ENCODE measurements at places on chromosomes 4 and X.
A peak's percentile ranks its signal among the peaks of the same experiment; 100 is the strongest.

DNA sequence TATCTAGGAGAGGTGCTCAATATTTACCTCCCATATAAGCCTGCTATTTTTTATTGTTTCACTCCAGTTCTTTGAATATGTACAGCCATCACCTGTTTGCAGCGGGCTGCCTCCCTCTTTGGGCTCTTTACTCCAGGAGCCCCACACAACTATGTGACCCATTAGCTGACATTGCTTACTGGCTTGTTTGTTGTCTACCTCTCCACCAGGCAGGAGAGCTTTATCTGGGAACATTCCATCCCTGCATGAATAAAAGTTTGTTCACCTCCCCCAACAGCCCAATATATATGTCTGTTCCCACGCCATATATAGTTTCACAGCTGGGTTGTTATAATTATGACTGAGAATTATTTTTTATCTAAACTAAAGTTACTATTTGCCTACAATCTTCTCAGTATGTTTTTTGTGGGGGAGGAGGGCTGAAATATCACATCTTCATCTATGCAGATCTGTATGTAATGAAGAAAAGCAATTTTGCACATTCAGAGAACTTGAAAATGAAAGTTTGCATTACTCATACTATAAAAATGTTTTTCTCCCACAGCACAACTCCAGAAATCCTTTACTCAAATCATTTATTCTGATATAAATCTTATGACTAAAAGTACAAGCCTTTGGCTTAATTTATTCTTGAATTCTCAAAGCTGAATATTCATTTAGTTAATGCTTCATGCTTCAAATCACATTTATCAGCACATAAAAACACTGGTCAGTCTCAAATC lies 61.2 kb upstream of the DAPP1 start:
- DNase-seq, result peak; percentile 5

DNA sequence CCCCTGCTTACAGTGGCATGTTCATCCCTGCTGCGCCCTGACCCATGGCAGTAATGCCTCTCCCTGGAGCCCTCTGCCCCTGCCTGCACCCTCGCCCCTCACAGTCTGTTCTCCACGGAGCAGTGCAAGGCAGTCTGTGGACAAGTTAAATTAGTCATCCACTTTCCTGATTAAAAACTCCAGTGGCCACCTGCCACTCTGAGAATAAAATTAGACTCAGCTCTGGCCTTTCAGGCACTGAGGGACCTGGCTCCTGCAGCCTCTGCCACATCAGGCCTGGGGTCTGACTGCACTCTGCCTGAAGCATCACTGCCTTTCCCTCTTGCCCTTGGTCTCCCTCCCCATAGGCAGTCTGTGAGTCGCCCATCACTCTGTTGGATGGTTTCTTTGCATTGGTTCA lies 53.6 kb downstream of the GRK4 start:
- no peak for DNase-seq

GRCh38 chrX:105646592-105647372 lies 175.6 kb upstream of the NRK start:
- DNase-seq, result no peak

DNA sequence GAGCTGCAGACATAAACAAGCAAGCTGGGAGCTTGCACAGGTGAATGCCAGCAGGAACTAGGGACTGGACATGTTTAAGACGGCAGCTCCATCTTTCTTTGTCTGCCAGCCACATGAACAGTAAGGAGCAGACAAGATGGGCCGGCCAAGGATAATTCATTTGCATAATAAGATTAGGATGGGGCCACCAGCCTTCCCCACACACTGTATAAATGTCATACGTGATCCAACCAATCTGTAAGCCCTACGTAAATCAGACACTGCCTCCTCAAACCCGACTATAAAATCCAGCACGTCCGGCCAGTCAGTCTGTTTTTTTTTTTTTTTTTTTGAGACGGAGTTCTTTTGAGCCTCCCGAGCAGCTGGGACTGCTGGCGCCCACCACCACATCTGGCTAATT lies 75.6 kb upstream of the BOD1L1 start:
- DNase-seq, result no peak

DNA sequence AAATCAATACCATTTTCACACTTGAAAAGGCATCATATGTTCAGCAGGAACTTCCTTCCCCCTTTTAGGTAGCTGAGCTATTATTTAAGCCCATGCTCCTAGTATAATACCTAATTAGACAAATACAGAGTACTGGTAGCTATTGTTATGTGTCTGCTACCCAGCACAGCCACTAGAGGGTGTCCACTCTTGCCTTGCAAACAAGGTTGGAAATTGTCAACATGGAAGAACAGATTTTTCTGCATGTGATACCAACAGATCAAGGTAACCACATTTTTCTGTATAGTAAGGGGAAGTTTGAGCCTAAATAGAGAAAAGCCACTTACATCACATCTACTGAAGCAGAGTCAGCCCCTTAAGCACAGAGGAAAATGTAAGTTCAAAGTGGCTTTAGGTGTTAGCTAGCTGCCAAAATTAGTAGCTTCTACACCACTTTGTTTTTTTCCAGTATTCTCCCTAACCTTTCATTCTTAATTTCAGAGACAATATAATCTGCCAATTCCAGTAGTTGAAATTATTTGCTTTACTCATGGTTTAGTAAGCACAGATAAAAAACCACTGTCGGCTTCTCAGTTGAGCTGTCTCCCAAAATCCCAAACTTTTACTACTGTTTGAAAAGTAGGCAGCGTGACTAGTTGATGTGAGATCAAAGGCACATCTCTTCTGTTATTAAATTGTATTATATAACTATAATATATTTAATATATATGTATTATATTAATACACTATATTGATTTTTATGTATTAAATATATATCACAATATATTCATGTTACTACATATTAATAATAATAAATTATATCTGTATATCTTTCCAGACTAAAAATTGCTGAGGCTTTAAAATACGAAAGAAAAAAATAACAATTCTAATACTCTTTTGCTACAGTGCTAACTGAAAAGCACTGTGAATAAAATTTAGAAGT lies 38.2 kb downstream of the EDNRA start:
- DNase-seq, result peak; percentile 27

- no peak for DNase-seq
Measured at GRCh38 chrX:102339312-102340298, 92.6 kb downstream of the NXF2 start.

GRCh38 chrX:137574784-137575293 lies 8.9 kb downstream of the ZIC3 start:
- no peak for DNase-seq

- no peak for DNase-seq
Measured at GRCh38 chr4:15144967-15145295, 142.7 kb downstream of the CPEB2 start.

GRCh38 chr4:152257601-152258066 lies 278.3 kb downstream of the FBXW7 start:
- DNase-seq, result no peak

DNA sequence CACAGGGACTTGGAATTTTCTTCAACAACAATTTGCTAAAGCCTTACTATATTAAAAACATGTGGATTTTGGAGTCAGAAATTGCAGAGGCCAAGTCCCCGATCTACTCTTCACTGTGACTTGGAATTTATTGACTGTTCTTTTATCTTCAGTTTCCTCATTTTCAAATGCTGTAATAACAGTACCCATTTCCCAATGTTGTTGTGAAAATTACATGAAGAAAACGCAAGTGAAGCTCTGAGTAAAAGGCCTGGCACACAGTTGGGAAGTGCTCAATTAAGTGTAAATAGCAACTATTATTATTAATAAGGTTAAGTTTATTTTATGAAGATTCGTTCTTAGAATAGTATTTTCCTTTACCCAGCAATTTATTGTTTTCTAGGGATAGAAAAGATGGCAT lies 15.7 kb downstream of the STBD1 start:
- DNase-seq, result no peak

- no peak for DNase-seq
Measured at GRCh38 chr4:3607690-3608552, 75.7 kb upstream of the LRPAP1 start.

GRCh38 chr4:187127456-187127855 lies 403.8 kb upstream of the FAT1 start:
- DNase-seq, result no peak

- no peak for DNase-seq
Measured at GRCh38 chr4:140308366-140309123, 64.9 kb upstream of the SCOC start.

DNA sequence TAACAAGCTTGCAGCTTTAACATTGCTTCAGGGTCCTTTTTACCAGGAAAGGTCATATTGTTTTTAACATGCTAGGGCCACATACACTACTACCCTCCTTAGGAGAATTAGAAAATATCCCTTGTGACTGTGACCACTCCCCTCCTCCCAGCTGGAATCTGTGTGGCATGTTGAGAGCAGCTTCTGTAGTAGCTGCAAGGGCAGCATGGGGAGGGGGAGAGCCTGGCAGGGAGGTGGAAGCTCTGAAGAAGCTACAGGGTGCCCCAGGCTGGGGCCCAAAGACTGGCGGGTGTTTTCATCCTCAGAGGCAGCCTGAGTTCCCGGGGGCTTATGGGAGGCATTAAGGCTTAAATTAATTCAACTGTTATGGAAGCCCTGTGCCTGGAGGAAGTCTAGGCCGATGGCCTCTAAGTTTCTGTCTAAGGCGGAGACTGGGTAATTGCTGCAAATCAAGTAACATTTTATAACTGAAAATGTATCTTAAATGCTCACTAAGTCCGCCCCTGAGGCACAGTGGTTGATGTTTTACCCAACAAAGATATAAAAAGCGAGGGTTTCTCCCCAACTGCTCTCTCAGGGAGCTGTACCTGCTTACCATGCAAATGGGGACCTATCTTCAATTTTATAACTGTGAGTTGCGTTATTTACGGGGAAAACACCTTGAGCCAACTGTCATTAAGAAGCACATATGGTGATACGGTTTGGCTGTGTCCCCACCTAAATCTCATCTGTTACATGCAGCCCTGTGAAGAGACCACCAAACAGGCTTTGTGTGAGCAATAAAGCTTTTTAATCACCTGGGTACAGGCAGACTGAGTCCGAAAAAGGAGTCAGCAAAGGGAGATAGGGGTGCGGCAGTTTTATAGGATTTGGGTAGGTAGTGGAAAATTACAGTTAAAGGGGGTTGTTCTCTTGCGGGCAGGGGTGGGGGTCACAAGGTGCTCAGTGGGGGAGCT lies 37.4 kb upstream of the STS start:
- DNase-seq, result no peak

- no peak for DNase-seq
Measured at GRCh38 chr4:8130346-8131066, 28.1 kb downstream of the ABLIM2 start.

GRCh38 chr4:10582059-10582686 lies 102.4 kb downstream of the CLNK start:
- DNase-seq, result no peak

DNA sequence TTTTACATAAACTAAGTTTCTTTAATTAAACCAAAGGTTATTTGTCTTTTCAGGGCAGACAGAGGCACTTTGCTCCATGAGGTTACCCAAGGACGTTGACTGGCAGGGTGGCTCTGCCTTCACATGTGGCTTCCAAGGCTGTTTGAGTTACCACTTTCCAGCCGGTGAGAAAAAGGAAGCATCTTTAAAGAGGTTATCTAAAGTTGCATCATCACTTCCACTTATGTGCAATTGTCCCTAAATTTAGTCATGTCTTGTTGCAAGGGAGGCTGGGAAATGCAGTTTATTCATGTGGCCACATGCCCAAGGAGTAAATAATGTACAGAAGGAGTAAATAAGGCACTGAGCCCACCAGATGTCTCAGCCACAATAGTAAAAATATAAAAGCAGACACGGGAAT lies 29.0 kb upstream of the RAP1GDS1 start:
- DNase-seq, result no peak

DNA sequence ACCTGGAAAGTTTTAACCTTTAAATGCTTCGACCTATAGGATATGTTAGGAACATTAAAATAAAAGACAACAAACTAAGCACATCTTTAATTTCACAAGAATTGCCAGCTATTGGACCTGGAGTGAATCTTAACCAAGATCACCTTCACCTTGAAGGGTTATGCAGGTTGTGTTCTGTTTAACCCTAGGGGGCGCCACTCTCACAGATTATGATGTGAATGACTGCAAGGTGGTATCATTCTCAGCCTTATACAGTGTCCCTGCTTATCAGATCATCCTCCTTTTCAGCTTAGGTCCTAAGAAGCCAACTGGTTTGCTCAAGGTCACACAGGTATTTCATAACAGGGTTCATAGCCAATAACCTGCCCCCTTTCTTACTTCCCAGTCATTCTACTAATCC lies 23.5 kb downstream of the INTS6L start:
- DNase-seq, result no peak

DNA sequence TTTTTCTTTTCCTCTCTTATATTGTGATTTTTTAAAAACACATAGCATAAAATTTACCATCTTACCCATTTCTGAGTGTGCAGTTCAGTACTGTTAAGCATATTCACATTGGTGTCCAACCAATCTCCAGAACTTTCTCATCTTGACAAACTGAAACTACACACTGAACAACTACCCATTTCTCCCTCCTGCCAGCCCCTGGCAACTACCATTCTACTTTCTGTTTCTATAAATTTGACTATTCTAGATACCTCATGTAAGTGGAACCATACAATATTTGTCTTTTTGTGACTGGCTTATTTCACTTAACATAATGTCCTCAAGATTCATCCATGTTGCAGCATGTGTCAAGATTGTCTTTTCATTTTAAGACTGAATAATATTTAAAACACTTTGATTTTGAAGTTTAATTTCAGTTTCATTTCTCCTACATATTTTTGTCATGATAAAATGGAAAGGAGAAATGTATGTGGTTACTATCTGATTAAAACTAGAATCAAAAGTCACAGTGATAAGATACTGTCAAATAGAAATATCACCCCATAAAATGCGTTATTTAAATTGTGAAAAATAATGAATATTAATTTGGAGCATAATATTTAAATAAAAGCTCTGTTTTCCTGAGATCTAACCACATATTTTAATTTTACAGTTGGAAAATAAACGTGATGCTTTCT lies 122.8 kb downstream of the DIPK2B start:
- DNase-seq, result no peak
